Stimulated activated CD8-positive, alpha-beta memory T cell treated with anti-CD3 and anti-CD28 coated beads, Interleukin-15, amount 100 ng/mL, for 24 hours (primary cell): ENCODE measurements at places on chromosomes 4 and X.

DNA sequence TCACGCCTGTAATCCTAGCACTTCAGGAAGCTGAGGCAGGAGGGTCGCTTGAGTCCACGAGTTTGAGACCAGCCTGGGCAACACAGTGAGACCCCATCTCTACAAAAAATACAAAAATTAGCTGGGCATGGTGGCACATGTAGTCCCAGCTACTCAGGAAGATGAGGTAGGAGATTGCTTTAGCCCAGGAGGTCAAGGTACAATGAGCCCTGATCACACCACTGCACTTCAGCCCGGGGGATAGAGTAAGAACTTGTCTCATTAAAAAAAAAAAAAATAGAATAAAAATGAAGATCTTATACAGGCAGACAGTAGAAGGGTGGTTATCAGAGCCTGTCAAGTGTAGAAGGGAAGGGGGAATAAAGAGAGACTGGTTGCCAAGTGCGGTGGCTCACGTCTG lies 116.9 kb downstream of the PDS5A start:
- no peak for DNase-seq

DNA sequence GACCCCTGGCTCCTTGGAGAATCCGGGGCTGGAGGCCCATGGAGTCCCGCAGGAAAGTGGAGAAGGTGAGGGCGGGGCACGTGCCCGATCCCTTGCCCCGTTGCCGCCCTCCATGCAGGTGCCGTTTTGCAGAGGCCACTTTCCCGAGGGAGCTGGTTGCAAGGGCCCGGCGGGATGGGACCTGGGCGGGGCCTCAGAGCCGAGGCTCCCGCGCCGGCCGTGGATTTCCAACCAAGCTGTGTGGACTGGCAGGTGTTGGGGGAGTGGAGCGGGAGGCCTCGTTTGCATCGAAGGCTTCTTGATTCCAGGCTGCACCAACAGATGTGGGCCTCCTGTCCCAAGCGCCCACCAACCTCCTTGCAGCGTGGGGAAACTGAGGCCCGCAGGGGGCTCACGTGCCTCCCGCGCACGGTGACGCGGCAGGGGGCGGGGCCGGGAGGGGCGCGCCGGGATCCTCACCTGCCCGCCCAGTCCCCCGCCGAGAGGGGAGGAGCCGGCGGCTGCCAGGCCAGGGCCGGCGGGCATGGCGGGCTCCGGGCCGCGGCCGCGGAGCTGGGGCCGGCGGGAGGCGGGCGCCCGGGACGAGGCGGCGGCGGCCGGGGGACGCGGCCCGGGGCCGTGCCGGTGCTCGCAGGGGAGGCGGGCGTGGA lies 24.9 kb downstream of the SH3BP2 start:
- DNase-seq = no peak

DNA sequence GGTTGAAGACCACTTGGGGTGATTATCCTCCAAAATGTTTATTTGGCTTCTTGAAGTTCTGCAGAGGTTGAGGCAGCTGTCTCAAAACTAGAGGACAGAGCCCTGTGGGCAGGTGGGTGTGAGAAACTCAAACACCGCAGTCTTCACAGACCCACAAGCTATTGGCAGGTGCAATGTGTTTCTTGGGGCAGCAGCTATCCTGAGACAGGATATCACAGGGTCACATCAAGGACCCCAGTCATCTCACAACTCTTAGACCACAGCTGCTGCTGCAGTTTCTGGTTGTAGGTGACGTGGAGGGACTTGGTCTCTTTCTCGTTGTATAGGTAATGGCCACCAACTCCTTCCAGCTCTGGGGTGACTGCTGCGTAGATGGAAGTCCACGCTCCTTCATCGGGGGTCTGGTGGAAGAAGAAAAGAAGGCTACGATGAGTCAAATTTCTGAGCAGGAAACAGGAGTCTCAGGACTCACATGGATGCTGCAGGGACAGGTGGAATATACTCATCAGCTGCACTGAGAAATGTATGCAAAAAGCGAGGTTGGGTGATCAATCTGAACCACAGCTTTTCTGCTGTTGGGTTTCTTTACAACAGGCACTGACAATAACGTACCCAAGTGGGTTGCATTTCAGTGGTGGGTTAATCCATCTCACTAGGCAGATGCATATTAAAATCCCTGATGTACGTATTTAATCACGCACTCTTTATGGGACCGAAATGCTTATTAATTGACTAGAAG lies 279.8 kb downstream of the DHRSX start:
- no peak for DNase-seq

- DNase-seq = no peak
These were observed 181.7 kb upstream of the DDX53 start for GRCh38 chrX:22818061-22818460.

GRCh38 chrX:11768039-11768438 lies 10.0 kb downstream of the MSL3 start:
- DNase-seq = no peak

DNA sequence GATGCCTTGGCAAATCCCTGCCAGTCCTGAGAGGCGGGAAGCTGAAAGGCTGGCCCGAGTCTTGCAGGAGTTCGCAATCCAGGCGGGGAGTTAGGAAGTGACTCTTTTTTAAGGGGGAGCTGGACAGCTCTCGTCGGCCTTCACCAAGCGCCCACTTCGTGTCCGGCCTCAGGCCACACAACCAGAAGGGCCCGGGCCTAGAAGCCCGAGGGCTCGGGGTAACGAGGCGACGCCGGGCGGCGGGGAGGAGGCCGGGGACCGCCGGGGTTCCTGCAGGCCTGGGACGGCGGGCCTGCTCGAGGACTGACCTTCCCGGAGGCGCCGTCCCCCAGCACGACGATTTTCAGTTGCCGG lies 395 bp downstream of the RAB28 start:
- DNase-seq = no peak

DNA sequence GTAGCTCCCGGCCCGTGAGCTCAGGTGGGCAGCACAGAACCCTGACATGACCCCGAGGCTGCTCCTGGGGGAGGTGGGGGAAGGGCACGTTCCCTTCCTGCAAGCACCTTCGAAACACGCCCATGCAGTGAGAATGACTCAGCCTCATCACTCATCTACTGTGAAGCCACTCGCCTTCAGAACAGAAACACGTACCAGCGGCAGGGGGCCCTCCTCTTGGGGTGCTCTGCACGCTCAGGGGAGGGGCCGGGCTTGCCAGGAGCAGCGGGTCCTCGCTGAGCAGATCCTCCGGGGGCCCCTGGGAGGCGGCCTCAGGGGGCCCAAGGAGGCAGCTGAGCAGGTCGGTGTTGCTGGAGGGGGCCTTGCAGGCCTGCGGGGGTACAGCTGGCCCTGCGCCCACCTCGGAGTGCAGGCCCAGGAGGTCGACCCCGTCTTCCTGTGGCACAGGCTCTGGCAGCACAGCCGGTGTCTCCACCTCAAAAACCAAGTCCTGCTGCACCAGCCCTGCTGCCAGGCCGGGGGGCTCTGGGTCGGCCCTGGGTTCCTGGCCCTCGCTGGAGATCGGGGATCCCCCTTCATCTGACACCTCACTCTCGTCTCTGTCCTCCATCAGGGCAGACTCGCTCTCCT lies 40.9 kb upstream of the CPLX1 start:
- DNase-seq = no peak

DNA sequence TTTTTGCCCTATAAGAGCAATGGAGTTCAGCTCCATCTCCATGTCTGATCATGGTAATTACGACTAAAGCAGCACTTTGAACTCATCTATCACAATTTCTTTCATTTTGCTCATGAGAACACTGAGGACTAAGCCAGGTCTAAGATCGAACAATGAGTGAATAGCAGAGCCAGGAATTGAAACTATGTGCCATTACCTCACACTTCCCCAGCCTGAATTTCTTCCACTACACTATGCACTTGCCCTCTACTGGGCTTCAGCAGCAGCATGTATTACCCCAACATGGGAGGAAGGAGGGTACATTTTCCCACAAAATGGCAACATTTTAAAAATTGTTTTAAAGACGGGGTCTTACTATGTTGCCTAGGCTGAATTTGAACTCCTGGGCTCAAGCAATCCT lies 274.7 kb upstream of the FGF13 start:
- no peak for DNase-seq
